ENCODE measurements at places on chromosomes 5 and 9.

GRCh38 chr9:89095761-89096528 lies 82.7 kb downstream of the SHC3 start:
- no peak for DNase-seq

GRCh38 chr5:137304226-137304874 lies 194.8 kb downstream of the SPOCK1 start:
- DNase-seq, result no peak

DNA sequence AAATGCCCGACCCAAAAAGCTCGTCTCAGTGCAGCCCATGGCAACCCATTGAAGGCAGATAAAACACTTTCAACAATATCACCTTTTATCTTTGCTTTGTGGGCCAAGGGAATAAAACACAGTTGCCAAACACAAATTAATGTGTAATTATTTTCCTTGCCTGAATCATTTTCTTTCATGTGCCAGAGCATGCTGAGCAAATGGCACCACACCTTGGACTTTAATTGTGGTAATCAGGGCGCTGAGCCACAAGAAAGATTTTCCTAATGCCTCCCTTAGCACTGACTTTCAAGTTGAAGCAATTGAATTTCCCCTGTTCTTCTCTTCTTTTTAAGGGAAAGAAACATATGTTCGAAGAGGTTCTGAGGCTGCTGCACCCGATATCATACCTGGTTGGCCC lies 297.1 kb upstream of the MSX2 start:
- DNase-seq, result no peak

- DNase-seq, result no peak
Observed at GRCh38 chr5:127089191-127089590, 15.9 kb upstream of the C5orf63 start.

GRCh38 chr5:142881076-142881783 lies 111.1 kb downstream of the ARHGAP26 start:
- no peak for DNase-seq

GRCh38 chr9:70798018-70798417 lies 323.4 kb downstream of the TRPM3 start:
- no peak for DNase-seq

- DNase-seq, result no peak
Observed at GRCh38 chr5:80246001-80246758, 9.7 kb downstream of the SERINC5 start.

DNA sequence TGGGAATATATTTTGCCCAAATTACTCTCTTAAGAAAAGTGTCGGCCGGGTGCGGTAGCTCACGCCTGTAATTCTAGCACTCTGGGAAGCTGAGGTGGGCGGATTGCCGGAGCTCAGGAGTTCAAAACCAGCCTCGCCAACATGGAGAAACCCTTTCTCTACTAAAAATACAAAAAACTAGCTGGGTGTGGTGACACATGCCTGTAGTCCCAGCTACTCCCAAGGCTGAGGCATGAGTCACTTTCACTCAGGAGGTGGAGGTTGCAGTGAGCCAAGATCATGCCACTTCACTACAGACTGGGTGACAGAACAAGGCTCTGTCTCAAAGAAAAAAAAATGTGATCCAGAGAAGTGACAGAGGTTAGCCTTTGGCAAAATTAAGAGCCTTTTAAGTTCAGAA lies 26.4 kb upstream of the TMEM171 start:
- no peak for DNase-seq

DNA sequence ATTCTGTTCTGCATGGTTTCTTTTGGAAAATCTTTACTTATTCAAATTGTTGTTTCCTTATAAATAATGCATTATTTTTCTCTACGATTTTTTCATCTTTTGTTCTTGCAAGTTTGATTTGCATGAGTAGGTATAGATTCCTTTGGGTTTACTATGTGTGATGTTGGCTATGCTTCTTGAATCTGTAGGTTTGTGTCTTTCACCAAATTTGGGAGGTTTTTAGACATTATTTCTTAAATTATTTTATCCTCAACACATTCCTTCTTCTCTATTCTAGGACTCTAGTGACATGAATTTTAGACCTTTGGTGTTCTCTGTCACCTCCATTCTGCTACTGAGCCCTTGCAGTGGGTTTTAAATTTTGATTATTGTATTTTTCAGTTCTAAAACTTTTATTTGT lies 219.0 kb downstream of the CWC27 start:
- no peak for DNase-seq

GRCh38 chr5:60883229-60883628 lies 39.2 kb upstream of the ELOVL7 start:
- DNase-seq, result no peak

DNA sequence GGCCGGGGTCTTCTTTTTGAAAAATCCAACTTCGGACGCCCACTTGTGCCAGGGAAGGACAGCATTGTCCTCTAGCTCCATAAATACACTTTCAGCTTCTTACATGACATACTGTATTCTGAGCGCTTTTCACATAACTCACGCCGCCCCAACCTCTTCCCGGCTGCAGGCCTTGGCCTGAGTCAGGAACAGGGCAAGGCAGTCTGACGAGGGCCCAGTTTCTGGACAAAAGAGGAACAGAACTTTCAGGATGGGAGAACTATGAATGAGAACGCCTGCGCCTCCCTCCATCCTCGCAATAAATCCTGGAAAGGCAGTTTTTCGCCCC lies 650 bp downstream of the DCTN4 start:
- no peak for DNase-seq

- no peak for DNase-seq
Observed at GRCh38 chr5:112492291-112492690, 73.2 kb upstream of the EPB41L4A start.

DNA sequence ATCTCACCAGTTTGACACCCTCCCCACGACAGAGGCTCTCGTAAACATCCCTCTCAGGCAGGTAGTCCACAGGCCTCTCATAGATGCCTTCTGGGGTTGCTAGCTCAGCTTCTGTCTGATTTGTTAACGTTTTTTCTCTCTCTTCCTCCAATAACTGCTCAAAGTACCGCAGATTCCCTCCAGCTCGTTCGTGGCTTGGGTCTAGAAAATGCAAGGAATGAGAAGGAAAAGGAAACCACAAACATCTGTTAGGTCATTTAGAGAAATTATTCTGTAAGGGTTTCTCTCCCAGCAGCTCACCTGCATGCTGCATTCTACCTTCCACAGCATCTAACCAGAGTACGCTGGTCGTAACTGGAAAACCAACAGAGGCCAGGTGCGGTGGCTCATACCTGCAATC lies 18.5 kb downstream of the P4HA2 start:
- no peak for DNase-seq

DNA sequence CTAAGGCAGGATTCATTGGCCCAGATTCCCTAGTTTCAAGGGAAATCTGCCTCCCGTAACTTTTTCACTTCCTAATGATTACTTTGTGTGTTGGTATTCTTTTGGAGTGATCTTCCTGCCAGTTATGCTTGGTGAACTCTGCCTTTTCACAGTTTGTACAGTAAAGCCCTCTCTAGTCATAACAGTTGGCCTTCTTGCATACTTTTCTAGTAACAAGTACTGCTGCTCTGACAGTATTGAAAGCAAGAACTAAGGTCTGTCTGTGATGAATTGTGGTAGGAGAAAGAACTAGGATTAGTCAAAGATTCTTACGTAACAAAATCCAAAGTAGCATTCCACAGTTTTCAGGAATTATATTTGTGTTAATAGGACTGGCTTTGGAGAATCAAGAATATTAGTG lies 1457.2 kb upstream of the WWC1 start:
- DNase-seq, result no peak

DNA sequence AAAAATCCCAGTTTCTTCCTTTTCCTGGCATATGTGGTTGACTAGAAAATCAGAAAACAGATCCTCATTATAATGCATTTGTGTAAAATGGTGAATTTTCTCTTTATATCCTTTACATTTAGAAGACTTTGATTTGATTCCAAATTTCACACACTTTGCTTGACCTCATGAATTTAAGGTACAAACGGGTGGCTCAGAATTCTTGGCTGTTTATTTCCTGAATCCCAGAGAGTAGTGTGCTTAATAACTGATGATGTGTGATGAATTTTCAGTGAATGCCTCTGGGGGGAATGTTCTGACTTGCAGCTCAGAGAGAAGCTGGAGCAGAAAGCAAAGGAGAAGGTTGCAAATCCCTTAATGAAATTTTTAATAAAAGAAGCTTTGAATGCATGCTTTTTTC lies 126.8 kb downstream of the SPATA31D1 start:
- DNase-seq, result no peak

- DNase-seq, result no peak
Observed at GRCh38 chr5:178357121-178357521, 124.5 kb upstream of the PHYKPL start.

GRCh38 chr5:91306497-91306896 lies 76.6 kb downstream of the ARRDC3 start:
- no peak for DNase-seq

DNA sequence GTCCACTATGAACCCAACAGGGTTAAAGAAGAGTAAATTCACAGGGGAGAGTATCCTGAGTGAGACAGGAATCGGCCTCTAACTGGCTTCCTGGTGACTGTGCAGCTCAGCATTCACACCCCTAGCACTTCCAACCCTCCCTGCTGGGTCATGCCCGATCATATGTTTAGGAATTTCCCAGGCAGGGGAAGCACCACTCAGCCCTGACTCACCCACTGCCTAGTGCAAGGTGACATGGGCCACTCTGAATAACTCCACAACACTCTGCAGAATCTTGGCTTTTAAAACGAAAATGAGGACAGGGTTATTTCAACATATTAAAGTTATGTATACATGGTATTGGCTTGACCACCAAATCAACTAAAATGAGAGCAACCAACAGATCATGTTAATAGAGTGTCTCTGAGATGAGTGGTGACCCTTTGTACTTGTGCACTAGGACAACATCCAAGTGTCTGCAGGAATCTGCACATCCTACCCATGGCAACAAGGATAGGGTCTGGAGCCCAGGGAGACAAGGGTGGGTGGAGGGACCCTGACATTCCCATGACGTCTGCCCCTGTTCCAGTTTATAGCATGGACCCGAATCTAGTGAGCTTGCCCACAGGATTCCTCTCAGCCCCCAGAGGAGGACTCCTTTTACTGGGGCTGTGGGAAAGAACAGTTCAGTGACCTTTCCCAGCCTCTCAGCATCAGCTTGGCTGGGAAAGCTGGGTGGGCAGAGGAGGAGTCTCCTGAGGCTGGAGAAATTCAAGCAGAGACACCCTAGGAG lies 485.8 kb downstream of the SEMA5A start:
- no peak for DNase-seq

GRCh38 chr5:15013654-15014463 lies 142.3 kb upstream of the ANKH start:
- no peak for DNase-seq

GRCh38 chr9:74447451-74448193 lies 49.5 kb upstream of the RORB start:
- DNase-seq, result no peak

- DNase-seq, result no peak
Observed at GRCh38 chr9:100170085-100170484, 71.0 kb downstream of the INVS start.

GRCh38 chr9:108363311-108363710 lies 492.5 kb downstream of the ACTL7B start:
- no peak for DNase-seq

GRCh38 chr5:78803353-78803752 lies 154.8 kb upstream of the LHFPL2 start:
- no peak for DNase-seq

GRCh38 chr5:134455466-134455865 lies 43.8 kb upstream of the CDKN2AIPNL start:
- DNase-seq, result no peak

GRCh38 chr5:174166231-174167079 lies 120.9 kb downstream of the NSG2 start:
- DNase-seq, result no peak

DNA sequence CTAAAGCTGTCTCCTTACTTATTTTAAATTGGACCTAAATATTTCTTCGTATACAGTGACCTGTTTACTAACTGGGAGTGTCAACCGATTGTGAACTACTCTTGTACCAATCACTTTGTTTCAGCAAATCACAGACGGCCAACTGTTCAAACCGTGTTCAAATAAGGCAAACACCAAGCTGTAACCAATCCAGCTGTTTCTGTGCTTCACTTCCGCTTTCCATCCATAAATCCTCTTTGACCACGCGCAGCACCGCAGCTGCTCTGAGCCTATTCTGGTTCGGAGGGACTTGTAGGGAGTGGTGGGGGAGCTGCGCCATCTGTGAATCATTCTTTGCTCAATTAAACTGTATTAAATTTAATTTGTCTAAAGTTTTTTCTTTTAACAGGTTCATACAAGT lies 4.8 kb upstream of the FAM240B start:
- no peak for DNase-seq

DNA sequence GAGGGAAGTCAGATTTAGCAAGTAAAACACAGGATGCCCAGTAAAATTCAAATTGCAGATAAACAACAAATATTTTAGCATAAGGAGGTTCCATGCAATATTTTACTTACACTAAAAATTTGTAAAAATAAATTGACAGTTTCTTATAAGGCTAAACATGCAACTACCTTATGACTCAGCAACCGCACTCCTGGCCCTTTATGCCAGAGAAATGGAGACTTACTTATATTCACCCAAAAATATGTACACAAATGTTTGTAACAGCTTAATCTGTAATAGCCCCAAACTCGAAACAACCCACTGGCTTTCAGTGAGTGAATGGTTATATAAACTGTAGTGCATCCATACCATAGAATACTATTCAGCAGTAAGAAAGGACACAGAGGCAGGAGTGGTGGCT lies 28.6 kb upstream of the TRIM14 start:
- no peak for DNase-seq

Measured in activated naive CD4-positive, alpha-beta T cell treated with anti-CD3 and anti-CD28 coated beads, Interleukin-2, amount 50 U/mL, for 16 hours (primary cell).